NCI-H524 (cell line): ENCODE measurements at places on chromosomes 2 and 18.

- no peak for DNase-seq
These were observed 26.3 kb upstream of the SPATA3 start for GRCh38 chr2:230969659-230970015.

- no peak for DNase-seq
These were observed 165.2 kb downstream of the SH3BP4 start for GRCh38 chr2:235116885-235117492.

DNA sequence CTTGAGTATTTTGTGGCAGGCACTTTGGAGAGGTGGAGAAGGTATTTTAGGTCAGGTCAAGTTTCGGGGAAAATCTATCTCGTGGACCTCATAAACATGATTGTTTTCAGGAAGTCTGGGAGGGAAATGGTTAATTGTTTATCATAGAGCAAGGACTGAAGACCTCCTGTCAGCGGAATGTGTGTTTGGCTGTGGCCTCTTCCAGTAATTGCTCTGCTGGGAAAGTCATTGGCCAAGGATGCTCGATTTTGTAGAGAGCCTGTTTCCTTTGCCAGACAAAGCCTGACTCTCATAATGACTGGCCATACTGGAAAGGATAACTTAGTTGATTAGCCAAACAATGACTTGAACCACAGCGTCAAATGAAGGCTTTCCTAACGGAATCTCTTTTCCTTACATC lies 30.0 kb downstream of the IL1R2 start:
- no peak for DNase-seq

DNA sequence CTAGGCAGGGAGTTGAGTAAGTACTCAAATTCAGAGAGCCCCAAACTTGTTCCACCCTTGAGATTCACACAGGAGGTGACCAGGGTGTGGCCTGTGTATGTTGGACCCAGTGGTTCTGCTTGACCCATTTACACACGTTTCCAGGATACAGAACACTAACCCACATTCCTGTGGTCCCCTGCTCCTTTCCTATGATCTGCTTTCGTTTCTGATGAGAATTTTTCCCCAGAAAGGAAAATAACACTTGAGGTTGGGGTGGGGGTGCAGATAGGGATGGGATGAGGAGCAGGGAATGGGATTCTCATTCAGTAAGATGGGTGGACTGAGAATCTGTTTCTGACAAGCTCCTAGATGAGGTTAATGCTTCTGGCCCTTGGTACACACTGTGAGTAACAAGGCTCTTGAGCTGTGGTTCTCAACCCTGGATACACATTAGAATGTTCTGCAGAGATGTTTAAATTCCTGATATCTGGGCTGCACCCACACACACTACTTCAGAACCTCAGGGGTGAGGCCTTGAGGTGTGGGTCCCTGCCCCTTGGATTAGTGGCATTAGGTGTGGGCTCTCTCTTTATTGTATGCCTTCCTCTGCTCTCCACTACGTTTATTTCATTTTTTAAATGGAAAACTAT lies 58.4 kb downstream of the TPGS2 start:
- no peak for DNase-seq

DNA sequence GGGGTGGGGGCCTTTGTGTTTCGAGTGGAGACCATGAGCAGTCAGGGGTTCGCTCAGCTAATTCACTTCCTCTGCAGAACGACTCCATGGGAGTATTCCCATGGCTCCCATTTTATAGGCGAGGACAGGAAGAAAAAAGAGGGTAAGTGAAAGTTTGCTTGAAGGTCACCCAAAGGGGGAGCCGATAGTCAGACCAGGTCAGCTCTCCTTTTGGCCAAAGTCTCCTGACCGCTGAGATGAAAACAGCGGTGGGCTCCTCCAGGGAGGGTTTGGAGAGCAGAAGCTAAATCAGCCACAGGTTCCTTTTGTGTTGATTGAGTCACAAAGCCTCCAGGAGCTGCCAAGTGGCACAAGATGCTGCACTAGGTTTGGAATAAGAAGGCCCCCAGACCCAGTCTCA lies 34.1 kb upstream of the CTAGE1 start:
- DNase-seq = no peak

- DNase-seq = no peak
These were observed 64.7 kb downstream of the PTPN2 start for GRCh38 chr18:12819322-12819721.

- no peak for DNase-seq
These were observed 1108.3 kb upstream of the KLHL29 start for GRCh38 chr2:22276696-22277095.

DNA sequence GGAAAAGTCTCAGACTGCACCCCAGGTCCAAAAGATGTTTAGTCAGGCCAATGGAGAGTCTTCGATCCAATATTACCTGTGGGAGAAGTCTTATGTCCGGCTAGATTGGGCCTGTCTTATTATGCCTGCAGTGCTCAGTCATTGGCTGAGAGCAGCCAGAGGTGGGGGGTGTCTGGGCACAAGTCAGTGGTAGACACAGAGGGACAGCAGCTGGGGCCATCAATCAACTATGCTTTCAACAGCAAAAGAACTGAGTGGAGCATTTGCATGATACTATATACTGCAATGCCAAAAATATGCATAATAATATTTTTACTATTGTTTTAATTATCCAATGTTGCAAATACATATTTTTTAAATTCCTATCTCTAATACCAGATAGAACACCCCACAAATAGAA lies 298.6 kb upstream of the CDH20 start:
- DNase-seq = no peak

DNA sequence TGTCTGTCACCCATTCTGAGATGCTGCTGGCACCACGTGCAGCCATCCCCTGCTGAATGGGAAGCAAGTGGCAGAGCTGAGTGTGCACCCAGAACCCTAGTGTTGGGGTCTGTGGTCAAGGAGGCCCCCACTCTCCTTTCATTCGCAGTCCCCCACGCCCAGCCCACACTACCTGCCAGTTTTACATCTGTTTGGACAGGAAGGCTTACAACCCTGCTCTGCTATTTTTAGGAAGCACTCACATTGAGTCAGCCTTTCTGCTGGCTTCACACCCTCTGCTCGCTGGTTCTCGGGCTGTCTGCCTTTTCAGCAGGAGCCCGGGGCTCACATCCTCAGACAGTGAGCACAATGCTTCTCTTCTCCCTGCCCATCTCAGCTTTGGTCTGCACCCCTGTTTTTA lies 10.7 kb upstream of the ADCY3 start:
- DNase-seq = no peak

- DNase-seq = no peak
These were observed 20.8 kb downstream of the PXDN start for GRCh38 chr2:1723397-1724042.
